ENCODE measurements at places on chromosomes 11 and 22.

DNA sequence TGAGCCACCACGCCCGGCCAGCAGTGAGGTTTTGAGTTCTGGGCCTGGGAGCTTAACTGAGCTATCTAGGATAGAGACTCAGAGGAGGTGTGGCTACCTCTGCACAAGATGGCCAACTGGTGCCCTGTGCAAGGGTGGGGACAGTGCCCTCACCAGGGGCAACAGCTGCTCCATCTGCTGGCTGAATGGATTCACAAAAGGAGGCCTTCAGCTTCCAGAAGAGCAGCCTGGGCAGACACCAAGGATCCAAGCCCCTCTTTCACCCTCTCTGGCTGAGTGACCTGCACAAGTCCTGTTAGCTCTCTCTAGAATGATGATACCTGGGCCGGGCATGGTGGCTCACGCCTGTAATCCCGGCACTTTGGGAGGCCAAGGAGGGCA, 33.5 kb upstream of the BAIAP2L2 start:
- DNase-seq = no peak

- DNase-seq = peak; percentile 88
Measured at GRCh38 chr11:117037279-117037974, 60.8 kb downstream of the SIK3 start.

DNA sequence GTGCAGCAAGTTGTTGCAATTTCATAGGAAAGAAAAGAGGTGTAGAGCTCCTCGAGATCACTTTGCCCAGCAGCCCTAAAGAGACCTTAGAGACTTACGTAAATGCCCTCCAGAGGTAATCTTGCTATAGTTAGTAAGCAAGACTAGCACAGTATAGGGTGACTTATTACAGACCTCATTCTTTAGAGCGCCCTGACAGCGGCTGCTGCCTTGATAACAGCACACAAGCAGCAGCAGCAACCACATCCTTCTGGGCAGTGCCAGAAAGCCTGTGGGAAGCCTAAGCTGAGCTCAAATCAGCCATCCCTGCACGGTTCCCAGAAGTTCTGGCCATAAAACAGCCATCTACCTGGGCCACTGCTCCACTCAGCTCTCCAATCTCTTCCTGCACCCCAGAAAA, 22.6 kb upstream of the OR56B1 start:
- no peak for DNase-seq

- no peak for DNase-seq
Measured at GRCh38 chr11:65968600-65969482, 7.3 kb downstream of the SART1 start.

DNA sequence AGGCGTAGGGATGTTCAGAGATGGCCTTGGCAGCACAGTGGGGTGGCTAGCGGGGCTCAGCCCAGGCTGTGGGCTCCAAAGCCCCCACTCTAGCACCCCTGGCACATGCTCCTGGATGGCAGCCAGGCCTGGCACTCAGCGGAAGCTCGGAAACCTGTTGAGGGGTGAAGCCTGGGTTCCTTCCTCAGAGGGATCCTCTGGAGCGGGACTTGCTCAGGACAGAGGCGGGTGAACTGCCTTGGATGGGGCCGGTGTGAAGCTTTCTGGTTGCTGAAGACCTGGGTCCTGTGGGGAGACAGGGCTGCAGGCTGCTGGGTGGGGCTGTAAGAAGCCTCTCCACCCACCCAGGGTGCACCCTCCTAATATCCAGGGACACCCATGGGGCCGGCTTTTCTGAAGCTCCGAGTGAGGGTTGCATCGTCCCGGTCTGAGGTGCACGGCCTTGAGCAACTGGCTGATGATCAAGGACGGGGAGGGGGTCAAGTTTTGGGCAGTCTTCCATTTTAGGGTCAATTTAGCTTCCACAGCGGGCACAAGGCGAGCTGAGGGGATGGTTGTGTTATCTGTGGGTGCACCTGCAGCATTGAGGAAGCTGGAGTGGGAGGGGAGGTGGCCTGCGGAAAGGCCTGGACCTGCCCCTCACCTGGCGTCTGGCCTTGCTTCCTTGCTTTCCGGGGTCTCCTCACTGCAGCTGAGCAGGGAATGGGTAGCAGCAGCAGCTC, 5.2 kb downstream of the MRGPRE start:
- DNase-seq = no peak

GRCh38 chr11:111557425-111558111, 17.0 kb downstream of the LAYN start:
- DNase-seq = no peak

DNA sequence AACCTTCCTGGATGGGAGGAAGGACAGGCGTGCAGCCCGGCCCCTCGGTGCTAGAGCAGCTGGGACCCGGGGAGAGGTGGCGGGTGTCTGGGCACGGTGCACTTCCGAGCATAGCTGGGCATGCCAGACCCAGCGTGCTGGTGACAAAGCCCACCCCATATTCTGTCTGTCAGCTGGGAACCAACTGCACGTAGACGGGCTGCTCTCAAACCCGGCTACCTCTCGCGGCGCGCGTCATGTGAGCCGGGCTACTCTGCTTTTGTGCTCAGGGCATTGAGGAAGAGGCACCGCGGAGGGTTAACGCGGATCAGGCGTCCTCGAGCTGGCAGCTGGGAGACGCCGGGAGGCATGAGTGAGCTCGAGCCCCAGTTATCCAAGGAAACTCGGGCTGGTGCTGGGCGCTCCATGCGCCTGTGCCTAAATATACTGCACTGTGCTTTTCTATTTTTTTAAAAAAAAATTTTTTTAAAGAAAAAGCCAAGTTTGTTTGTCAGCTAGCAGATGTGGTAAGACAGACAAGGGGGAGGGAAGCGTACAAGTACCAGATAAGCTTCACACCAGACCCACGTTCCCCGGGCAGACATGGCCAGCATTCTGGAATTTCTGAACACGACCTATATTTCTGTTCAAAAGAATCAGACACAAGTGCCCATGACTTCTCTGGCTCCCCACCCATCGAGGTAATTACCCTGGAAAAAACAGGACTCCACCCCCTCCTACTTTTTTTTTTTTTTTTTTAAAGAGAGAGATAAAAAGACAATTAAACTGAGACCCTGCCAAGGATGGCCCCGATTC, 425.6 kb downstream of the SHANK2 start:
- no peak for DNase-seq

- no peak for DNase-seq
Measured at GRCh38 chr11:109894242-109894641, 198.9 kb upstream of the ZC3H12C start.

DNA sequence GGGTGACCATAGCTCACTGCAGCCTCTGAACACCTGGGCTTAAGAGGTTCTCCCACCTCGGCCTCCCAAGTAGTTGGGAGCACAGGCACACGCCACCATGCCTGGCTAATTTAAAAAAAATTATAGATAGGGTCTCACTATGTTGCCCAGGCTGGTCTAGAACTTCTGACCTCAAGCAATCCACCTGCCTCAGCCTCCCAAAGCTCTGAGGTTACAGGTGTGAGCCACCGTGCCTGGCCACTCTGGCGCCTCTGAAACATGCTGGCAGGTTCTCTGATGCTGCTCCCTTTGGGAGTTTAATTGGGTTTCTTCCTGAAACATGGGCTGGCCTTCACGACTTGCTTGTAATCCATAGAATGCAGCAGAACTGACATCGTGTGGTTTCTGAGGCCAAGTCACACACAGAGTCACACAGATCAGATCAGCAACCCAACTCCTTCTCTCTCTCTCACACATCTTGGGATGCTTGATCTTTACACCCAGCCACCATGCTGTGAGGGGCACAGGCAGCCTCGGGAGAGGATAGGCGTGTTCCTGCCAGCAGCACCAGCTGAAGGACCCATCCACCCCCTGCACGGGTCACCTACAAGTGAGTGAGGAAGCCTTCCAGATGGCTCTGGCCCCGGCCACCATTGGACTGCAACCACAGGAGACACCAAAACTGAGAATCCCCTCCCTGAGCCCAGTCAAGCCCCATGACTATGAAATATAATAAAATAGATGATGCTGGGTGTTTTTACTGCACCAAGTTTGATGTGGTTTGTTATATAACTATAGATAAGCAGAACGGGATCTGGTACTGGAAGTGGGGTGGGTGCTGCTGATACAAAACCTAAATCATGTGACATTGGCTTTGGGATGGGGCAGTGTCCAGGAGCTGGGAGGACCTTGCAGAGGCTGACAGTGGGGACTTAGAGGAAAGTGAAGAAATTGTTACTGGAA, 3.1 kb upstream of the GSC2 start:
- DNase-seq = no peak

- no peak for DNase-seq
Measured at GRCh38 chr22:36100134-36100824, 60.3 kb downstream of the APOL3 start.

GRCh38 chr11:87185228-87185627, 147.5 kb downstream of the TMEM135 start:
- no peak for DNase-seq

GRCh38 chr22:35688913-35689675, 28.6 kb upstream of the APOL5 start:
- no peak for DNase-seq

- no peak for DNase-seq
Measured at GRCh38 chr11:32213223-32213622, 122.3 kb downstream of the RCN1 start.

GRCh38 chr11:21564833-21565682, 627.8 kb upstream of the ANO5 start:
- no peak for DNase-seq

DNA sequence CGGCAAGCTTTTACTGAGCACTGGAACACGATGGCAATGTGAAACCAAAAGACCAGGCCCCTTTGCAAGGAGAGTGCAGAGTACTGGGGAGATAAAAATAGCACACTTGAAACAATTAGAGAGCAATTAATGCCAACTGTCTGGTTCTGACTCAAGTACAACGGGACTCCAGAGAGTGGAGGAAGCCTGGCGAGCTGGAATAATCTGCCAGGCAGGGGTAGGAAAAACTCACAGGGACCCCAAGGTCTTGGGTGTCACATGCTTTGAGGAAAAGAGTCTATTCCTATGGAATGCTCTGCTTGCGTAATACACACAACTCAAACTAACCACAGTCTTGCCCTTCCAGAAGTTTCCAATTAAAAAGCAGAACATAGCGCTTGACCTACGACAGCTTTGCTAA, 113.0 kb upstream of the CLMP start:
- DNase-seq = no peak

DNA sequence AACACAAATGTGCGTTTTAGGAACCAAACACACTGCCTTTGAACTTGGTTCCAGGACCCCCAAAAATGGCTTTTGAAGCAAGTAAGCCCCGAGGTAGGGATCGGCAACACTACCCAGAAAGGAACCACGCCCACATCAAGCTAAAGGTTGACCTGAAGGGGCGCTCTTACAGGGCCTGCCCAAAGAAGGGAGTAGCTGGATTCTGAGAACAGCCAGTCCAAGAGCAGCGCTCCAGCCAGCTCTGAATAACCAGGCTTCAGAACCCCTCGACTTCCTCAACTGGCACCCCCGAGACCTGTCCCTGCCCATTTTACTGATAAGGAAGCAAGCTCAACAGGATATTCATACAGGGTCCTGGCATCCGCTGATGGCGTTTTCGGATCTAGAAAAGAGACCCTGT, 18.9 kb upstream of the MOB2 start:
- DNase-seq = no peak

GRCh38 chr11:17185938-17186337, 21.8 kb downstream of the PIK3C2A start:
- DNase-seq = no peak

DNA sequence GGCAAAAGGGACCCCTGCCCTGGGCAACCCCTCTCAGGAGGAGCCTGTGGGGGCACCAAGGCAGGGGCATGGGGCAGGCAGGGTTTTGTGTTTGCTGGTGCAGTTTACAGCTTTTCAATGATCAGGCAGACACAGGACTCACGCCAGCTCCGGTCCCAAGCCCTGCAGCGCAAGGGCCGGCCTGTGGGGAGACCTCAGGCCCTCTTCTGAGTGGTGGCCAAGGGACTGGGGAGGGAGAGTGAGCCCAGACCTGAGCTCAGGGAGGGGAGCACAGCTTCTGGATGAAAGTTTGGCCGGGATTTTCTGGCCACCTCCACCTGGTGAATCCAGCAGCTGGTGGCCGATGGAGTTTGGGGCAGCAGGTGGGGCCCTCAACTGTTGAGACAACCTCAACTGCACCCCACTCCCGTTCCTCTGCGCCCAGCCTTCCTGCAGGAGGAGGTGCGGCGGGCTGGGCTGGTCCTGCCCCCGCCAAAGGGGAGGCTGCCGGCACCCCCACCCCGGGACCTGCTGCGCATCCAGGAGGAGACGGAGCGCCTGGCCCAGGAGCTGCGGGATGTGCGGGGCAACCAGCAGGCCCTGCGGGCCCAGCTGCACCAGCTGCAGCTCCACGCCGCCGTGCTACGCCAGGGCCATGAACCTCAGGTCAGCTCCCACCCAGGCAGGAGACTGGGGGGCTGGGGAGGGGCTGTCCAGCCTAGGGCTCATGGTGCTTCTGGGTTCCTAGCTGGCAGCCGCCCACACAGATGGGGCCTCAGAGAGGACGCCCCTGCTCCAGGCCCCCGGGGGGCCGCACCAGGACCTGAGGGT, 3.6 kb downstream of the TCIRG1 start:
- DNase-seq = no peak

- DNase-seq = no peak
Measured at GRCh38 chr11:131356206-131356605, 14.2 kb upstream of the NTM start.

GRCh38 chr11:60930394-60930793, 6.1 kb downstream of the TMEM132A start:
- no peak for DNase-seq

- DNase-seq = no peak
Measured at GRCh38 chr11:79570104-79570503, 129.3 kb upstream of the TENM4 start.

- DNase-seq = no peak
Measured at GRCh38 chr22:50115693-50116092, 25.9 kb downstream of the MOV10L1 start.

DNA sequence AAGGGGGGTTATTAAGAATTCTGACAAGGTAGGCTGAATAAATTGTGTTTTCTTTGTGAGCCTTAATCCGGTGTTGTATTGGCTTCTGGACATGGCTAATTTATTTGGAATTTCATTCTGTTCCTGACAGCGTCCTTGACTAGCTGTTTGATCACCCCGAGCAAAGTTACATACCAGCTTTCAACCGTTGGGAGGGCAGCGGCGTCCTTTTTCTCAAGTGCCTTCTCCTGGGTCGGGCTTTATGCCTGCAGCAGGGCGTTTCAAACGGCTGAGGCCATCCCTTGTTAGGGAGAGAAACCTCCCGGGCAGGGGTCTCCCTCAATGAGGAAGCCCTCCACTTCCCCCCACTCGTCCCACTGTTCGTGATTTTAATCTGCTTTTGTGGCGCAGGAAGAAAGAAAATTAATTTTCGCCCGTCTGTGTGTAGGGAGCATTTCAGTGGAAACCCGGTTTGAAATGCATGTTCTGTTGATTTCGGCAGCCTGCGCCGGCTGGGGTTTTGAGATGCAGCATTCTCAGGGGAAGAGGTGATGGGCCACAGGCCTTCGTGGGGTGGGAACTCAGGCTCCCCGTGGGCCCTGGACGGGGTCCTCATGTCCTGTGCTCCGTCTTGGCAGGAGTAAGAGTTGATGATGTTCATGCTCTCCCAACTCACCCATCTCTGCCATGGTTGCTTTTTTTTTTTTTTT, 2.9 kb upstream of the SMIM38 start:
- DNase-seq = no peak

DNA sequence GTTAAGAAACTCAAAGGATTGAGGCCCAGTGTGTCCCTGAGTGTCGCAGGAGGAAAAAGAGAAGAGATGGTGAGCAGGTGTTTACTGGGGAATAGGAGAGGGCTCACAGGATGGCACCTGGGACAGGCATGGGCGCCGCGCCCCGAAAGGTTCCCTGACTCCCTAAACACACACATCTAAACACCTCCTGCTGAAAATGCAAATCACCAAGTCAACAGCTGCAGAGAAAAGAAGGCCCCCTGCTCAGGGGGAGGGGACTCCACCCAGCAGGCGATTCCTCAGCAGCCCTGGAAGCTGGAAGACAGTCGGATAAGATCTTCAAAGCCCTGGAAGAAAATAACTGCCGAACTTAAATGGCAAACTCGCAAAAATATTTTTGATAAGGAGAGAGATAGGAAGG, 377.2 kb downstream of the BRD1 start:
- DNase-seq = no peak

Measured in Jurkat, Clone E6-1 (cell line).